Progenitor cell of endocrine pancreas (in vitro differentiated cells): ENCODE measurements at places on chromosomes 1 and 21. TPM values are rescaled to one million over a fixed set of nuclear protein-coding genes. Genes with fewer than 3 reads are reported as not detected.

DNA sequence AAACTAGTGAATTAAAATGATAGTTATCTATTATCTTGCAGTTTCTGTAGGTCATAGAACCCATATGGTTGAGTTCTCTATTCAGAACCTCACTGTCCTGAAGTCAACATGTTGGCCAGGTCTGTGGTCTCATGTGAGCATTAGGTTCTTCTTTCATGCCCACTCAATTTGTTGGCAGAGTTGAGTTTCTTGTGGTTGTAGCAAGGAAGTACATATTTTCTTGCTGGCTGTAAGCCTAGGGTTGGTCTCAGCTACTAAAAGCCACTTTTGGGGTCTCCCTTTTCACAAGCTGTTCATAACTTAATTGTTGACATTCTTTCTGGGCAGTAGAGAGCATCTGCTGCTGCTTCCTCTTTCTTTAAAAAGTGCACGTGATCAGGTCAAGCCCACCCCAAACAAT, 1165.1 kb upstream of the NCAM2 start:
- no peak for DNase-seq

Gene SPATA46
- total RNA-seq: not detected in 2 replicates

Gene UBE2U
- total RNA-seq: not detected in 2 replicates

Gene C1QB
- not detected in 2 replicates for total RNA-seq

DNA sequence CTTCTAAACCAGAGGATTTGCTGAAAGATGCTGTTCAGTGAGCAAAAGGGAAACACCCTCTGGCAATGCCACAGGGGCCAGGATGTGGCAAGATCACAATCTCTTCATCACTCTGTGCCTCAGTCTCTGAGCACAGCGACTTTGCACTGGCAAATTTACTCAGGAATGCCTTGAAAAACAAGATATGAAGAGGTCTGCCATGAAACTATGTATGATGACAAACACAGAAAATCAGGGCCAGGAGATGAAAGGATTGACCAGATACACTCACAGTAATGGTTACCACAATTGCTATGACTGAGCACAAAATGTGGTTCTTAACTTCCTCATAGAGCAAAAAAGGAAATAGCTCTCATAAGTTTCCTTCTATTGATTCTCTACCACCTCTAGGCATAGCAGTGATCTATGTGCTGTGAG, 5.8 kb downstream of the TTC13 start:
- no peak for DNase-seq

GRCh38 chr1:89842567-89843272, 21.9 kb downstream of the LRRC8D start:
- DNase-seq: no peak

- DNase-seq: no peak
These were observed 2.3 kb downstream of the TNNI1 start for GRCh38 chr1:201419256-201419655.

DNA sequence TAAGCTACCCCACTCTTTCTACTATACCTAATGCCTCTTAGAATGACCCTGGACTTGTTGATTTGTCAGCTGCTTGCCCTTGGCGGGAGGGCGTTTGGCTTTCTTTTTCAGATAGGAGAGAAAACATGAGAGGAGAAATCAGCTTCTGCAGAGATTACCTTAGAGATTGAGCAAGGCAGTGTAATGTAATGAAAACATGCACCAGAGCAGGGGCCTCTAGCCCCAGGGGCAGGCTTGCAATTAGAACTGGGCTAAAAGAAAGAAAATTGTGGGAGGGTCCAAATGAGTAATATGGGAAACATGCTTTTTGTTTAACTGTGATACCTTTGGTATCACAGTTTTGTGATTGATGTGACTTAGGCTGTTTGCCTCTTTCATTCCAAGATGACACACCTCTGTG, 89.7 kb downstream of the PBX1 start:
- DNase-seq: no peak

GRCh38 chr1:234342774-234343173, 30.5 kb upstream of the COA6 start:
- DNase-seq: no peak

Gene PRDM16
- 68.7 and 69.1 TPM in 2 replicates for total RNA-seq

Gene INKA2
- total RNA-seq: 4.4 and 5.8 TPM in 2 replicates

Gene ATP1A4
- not detected in 2 replicates for total RNA-seq

Gene ALDH4A1
- 29.3 and 30.0 TPM in 2 replicates for total RNA-seq

DNA sequence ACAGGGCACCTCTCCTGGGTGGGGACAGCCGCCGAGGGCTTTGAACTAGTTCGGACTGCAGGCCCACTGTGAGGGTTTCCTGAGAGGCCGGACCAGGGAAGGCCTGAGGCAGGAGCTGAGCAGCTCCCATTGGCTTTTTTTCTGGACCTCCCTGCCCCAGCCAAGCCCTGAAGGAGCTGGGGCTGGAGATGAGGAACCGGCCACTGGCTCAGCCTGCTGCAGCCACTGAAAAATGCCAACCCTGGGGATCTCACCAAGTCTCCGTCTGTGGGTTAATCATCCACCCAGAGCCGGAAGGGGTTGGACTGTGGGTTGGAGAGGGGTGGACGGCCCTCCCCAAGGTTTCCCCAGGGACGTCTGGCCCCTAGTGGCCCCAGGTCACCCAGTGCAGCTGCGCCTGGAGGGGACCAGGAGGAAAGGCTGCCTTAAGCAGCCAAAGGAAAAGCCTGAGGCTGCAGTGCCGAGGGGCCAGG, 2.5 kb downstream of the VWA1 start:
- DNase-seq: peak; percentile 73

GRCh38 chr1:98323906-98324358, 337.6 kb upstream of the SNX7 start:
- DNase-seq: no peak

DNA sequence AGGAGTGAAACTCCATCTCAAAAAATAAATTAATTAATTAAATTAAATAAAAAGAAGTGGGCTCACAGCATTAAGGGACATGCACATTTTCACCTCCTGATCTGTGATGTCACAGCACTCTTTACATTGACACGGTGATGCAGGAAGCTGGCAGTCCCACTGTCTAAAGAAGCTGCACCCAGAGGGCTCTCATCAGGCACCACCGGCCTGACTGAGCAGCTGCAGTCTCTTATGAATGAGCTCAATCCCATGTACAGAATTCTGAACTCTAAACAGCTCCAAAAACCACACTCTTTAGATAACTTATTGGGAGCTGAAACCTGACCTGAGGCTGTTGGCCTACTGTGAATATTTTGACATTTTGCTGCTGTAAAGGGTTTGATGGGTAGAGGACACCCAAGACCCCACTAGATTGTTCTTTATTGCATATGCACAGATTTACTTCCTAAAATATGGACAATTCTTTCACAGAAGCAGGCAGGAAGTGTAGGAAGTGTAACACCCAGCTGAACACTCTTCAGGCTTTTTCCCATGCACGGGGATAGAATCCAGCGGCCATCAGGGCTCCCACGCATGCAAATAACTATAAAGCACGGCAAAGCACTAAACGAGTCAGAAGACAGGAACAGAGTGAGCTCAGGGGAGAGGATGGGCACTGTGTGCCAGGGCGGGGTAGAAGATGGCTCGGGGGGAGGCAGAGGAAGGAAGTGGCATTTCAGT, 46.2 kb downstream of the L1TD1 start:
- no peak for DNase-seq

Gene SFN
- total RNA-seq: 0.36 and 0.44 TPM in 2 replicates

DNA sequence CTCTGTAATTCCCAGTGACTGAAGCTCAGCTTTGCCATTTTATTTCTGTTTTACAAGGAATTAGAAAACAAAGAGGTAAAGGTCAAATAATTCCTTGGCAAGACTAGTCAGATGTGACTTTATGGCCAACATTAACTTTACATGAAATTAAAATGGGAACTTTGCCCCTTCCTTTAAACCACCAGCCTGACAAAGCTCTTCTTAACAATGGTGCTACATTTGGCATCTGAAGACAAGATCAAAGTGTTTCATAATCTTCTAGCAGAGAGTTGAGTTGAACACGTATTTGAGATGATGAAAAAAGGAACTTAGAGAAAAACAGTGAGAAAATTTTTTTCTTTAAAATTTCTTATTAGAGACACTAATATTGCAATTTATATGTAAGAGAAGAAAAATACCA, 193.8 kb downstream of the AK5 start:
- no peak for DNase-seq

- DNase-seq: no peak
These were observed 162.9 kb downstream of the PLPP3 start for GRCh38 chr1:56416495-56416894.

Gene FOXE3
- not detected in 2 replicates for total RNA-seq

Gene ADGRL4
- total RNA-seq: not detected in 2 replicates

DNA sequence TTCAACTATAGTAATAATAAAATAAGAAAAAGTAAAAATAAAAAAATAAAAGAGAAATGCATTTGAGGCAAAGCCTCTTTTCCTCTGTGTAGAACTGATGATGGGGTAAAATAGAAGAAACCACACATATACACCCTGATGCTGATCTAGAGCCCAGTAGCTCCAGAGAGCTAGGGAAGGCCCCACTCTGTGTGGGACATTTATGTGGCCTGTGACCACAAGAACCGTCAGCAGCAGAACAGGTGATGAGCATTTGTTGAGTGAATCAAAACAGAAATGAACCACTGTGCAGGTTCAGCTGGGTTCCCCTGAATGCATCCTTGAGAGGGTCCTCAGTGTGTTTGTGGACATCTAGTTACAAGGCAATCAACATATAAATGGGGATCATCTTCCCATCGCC, 221.8 kb upstream of the HOOK1 start:
- no peak for DNase-seq

- DNase-seq: no peak
These were observed 151.2 kb downstream of the OMA1 start for GRCh38 chr1:58395355-58395754.

Gene RIMS3
- total RNA-seq: 7.0 and 7.2 TPM in 2 replicates

GRCh38 chr21:33480481-33481103, 818 bp upstream of the TMEM50B start:
- no peak for DNase-seq

- no peak for DNase-seq
These were observed 4.6 kb upstream of the DENND1B start for GRCh38 chr1:197779921-197780320.

GRCh38 chr21:31041295-31042079, 3.2 kb upstream of the KRTAP19-8 start:
- no peak for DNase-seq

DNA sequence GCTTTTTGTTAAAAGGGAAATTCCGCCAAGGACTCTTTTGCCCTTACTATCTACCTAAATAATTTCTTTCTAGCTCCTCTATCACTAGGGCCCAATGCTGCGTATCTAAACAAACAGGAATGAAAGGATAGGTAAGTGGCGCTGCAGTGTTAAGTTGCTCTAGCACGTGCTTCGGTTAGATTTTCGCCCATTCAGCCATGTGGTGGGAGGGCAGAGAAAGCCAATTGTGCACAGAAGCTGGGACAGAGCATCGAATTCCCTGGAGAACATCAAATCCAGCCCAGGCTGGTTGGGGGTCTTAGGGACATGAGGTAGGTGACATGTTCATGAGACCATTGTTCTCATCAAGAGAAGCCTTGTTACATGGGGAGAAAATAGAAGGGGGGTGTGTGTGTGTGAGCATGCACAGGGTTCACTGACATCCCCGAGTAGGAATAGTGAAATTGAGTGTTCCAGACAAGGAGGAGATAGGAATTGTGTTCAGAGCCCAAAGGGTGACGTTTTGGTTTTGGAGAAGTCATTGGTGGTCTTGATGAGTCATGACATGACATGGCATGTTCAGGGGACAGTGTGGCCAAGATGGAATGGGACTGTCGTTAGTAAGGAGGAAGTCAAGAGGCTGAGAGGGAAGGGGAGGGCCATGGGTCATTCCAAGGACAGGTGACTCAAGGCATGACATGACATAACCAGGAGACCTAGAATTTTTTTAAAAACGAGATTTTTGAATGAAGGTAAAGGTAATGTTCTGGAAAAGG, 107.1 kb downstream of the TLR5 start:
- no peak for DNase-seq

DNA sequence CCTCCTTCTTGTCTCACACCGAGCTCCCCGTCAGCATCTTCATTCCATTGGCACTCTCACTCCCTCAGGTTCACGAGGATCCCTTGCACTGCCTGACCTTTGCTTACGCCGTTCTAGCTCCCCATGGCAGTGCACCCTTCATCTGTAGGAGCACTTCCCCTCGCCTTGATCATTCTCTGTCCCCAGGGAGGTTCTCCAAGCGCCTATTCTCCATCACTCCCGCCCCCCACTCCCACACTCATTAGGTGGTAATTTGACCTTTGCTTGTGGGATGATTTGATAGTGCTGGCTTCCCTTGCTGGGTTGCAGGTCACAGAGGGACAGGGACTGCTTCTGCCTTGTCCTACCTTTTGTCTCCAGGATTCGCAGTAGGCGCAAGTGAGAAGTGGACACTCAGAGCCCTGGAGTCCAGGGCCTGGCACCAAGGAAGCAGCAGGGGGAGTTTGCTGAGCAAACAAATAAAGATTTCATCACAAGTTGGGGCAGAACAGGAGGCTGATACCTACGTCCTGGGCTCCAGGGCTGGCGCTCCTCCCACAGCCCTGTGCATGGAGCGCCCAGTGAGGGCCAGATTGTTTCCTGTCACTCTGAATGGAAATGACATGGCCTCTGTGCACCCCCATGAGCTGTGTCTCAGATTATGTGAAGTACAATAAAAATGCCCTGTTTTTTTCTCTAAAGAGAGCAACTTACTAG, 82.0 kb upstream of the RUNX3 start:
- no peak for DNase-seq

DNA sequence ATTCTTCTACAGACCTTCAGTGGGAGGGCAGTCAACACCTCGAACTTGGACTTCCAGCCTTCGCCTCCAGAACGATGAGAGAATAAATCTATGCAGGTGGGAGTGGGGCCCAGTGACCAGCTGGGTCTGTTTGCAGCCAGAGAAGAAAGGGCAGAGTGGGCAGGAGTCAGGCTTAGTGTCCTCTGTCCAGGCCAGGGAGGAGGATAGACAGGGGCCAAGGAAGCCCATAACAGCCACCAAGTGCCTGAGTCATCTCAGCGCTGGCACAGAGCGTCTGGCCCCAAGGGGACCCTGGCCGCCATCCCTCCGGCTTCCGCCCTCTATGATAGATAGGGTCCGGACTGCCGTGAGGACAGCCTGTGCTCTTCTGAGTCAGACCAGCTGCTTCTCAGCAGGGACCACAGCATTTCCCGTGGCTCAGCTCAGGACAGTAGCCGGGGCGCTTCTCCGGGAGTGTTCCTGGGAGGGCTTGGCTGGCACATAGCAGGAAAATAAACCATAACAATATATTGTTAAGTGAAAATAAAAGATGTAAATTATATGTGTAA, 133.1 kb upstream of the C1orf174 start:
- DNase-seq: no peak

DNA sequence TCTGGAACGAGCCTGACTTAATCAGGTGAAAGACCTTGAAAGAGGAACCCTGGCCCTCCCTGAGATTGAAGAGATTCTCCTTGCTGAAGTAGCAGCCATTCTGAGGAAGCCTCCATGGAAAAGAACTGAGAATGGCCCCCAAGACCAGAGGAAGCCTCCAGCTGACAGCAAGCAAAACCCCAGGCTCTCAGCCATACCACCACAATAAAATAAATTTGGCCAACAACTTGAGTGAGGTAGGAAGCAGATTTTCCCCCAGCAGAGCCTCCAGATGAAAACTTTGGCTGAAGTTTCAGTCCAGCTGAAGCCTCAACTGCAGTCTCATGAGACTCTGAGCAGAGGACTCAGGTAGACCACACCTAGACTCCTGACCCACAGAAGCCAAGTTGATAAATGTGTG, 34.0 kb upstream of the SLAMF9 start:
- DNase-seq: no peak
